ENCODE measurements at places on chromosomes 1 and 21.

GRCh38 chr1:41444246-41444645 lies 40.2 kb downstream of the EDN2 start:
- DNase-seq = no peak

GRCh38 chr1:175015243-175015642 lies 8.0 kb downstream of the MRPS14 start:
- DNase-seq = no peak

GRCh38 chr1:41915786-41916571 lies 2.7 kb downstream of the HIVEP3 start:
- peak; percentile 72 for DNase-seq

DNA sequence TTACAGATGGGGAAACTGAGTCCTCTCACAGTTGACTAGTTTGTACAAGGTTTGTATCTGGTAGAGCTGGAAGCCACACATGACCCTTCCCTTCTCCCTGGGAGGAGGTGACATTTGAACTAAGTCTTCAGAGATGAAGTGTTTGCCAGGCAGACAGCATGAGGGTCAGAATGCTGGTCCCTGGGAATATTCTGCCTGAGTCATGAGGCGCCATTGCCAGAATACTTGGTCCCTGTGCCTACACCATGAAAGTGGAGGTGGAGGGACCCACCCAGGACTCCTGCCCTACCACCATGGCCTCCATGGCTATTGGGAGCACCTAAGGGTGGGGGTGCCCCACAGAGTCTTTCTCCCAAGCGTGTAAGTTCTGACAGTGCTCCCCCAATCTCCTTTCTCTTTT lies 7.0 kb downstream of the RPS6KA1 start:
- DNase-seq = no peak

GRCh38 chr1:107687849-107688753 lies 276.9 kb downstream of the VAV3 start:
- no peak for DNase-seq

Measured in CD4-positive, alpha-beta T cell treated with Interleukin-2 at 100 ng/mL for 4 hours (primary cell).